ENCODE measurements at places on chromosomes 1 and 21.
A peak's percentile ranks its signal among the peaks of the same experiment; 100 is the strongest.

DNA sequence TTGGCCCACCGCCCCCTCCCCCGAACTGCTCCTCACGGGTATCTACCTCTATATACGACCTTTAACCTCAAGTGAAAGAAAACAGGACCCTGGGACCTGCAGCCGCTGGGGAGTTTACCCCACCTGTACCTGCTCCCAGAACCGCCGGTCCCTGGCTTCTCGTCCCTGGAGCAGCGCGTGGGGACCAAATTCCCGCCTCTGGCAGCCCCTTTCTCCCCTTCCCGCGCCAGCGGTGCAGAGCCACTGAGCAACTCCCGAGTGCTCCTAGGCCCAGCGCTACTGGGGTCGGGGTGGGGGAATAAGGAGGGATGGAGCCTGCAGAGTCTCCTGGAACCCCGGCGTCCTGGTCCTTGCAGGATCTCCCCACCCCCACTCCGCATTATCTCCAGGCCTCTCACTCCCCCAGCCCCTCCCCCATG lies 1.6 kb downstream of the SYT6 start:
- DNase-seq = no peak

GRCh38 chr1:101520302-101520701 lies 283.5 kb downstream of the S1PR1 start:
- peak; percentile 16 for DNase-seq

DNA sequence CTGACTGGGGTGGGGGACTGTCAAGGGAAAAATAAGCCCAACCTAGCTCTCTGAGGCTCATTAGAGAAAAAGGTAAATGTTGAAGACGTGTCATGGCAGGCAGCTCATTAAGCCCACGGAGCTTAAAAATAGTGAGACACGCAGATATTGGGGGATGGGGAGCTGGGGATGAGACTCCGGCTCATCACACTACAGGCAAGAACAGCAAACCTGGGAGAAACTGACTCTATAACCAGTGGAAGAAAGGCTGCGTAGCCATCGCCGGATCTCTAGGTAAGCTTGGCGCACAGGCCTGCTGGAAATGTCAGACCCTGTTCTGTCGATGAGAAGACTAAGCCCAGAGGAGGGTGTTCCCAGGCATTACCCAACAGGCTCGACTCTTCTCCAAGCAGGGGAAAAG lies 78.0 kb downstream of the SYT2 start:
- no peak for DNase-seq

- no peak for DNase-seq
Measured at GRCh38 chr1:187680823-187681222, 852.1 kb downstream of the PLA2G4A start.

GRCh38 chr1:200856716-200857357 lies 15.9 kb upstream of the GPR25 start:
- DNase-seq = peak; percentile 27

DNA sequence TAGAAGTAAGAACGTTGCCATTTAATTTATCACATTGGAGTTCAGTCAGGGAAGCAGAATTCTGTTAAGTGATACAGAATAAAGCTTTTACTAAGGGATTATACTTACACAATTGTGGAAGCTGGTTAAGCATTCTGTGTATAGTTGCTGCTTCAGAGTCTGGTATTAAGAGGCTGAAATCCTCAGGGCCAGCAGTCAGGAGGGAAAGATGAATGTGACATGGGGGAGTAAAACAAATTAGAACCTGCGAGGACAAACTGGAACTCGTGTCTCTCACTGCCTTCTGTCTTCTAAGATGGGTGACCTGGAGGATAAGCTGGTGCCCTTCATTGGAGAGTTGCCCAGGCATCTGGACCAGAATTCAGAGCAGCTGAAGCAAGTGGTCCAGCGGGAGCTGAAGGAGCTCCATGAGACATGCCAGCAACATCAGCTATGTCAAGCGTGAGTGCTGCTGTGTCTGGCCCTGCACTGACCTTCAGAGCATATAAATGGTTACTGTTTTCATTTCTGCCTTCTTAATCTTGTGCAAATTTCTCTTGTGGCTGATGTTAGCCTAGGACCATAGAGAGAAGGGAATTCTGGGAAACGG lies 23.0 kb downstream of the MARK1 start:
- DNase-seq = no peak

Measured in stromal cell of bone marrow (primary cell).